ENCODE measurements at places on chromosomes 3 and 15.

- no peak for DNase-seq
Observed at GRCh38 chr3:115861166-115861733, 237.9 kb downstream of the GAP43 start.

GRCh38 chr3:5214352-5214751, 26.8 kb downstream of the EDEM1 start:
- no peak for DNase-seq

DNA sequence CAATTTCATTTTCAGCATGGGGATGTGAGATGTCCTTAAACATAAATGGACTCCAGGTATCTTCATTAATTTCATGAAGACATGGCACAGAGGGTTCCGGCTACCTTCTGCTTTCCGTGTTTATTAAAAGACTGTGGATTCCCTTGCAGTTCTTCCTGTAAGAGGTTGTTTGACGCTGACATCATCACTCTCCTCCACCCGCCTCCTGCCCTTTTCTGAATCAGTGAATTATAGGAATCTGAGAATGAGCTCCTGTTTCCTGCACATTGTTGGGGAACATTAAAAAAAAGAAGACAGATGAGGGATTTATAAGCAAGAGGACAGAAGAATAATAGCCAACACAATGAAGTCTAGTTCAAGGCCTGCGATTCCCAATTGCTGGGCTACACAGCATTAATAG, 191.3 kb downstream of the LPP start:
- no peak for DNase-seq

DNA sequence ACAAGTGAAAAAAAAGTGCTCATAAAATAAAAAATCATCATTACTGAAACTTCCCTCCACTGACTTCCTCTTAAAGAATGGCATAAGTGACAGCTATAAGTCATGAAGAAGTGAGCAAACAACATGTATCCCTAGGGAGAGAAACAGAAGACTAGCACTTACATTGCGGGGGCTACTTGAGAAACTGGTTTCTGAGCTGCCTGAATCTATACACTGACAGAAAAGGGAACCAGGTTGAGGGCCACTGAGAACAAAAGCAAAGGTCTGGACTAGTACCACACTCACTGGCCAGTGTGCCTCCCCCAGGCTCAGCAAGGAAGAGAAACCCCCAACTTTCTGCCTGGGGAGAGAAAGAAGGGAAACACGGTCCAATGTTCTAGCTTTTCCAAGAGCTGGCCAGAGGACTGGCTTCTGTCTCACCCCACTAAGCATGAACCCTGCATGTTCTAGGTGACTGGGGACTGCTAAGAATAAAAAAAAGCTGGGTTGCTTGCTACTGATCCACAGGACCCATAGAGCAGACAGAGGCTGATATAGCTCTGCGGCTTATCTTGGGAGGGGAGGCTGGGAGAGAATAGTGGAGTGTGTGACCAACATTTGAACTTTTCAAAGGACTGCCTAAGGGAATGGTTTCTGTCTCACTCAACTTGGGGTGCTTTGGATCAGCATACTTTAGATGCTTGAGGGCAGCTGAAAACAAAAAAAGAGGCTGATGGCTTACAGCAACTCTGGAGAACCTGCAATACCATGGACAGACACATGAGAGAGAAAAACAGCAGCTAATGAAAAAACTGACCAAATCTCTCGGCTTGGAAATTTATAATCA, 8.1 kb downstream of the RAD18 start:
- no peak for DNase-seq

GRCh38 chr15:70582143-70582945, 181.0 kb downstream of the UACA start:
- DNase-seq: no peak

- DNase-seq: peak; percentile 54
Observed at GRCh38 chr15:65303687-65304380, 643 bp upstream of the RNU5B-1 start.

DNA sequence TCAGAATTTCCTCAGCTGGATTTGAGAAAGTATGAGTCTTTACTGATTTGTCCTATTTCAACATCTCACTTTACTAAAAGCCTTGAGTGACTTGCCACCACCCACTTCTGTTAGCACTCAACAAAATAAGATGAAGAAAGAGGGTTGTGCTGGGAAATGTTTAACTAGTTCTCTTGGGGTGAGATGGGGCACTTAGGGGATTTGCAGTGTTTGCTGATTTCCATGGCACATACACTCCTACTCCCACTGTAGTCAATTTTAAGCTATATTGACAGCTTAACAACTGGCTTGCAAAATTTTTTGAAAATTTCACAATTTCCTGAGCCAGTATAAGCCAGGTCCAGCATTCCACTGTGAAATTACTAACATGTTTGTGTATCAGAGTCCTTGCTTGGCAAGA, 463.1 kb upstream of the ARHGEF26 start:
- no peak for DNase-seq

DNA sequence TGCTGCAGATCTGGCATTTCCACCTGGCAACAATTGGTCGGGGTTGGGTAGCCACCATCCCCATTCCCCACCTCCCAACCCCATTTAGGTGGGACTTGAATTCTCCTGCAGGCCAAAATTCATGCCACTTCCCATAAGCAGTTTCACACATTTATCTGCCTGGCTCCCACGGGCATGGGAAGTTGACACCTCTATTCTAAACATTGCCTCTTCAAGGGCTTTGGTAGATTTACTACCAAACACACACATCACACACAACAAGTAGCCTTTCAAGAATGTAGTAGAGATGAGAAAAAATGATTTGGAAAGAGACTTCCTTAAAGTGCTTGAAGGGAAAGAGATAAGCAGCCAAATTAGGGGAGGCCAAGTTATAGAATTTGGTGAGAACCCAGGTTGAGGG, 30.9 kb downstream of the ZBTB38 start:
- DNase-seq: no peak

- no peak for DNase-seq
Observed at GRCh38 chr15:37034835-37035748, 65.3 kb downstream of the MEIS2 start.

DNA sequence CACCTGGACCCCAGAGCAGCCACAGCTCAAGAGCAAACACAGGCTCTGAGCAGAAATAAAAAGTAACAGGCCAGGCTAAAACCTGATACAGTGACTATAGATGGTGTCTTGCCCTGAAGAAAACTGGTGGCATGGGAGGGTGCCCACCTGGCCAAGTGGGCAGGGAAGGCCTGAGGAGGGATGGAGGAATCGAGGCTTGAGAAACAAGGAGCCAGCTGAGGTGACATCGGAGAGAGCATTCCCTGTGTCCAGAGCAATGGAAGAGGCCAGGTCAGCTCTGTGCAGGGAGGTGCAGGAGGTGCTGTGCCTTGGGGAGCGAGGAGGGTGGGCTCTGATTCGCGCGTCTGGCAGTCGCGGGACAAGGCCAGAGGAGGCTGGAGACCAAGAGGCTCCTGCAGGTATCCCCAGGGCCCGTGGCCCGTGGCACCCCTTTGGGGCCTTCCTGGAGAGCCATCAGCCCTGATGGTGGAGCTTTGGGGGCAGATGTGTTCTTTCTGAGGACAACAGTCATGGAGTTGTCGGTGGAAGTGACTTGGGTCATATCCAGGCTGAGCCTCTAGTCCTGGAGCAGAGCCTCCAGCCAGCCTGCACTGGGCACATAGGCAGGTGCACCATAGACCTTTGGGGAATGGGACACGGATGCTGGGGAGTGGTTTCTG, 56.1 kb downstream of the PLXNA1 start:
- DNase-seq: peak; percentile 55

GRCh38 chr3:106399761-106400160, 530.9 kb upstream of the CBLB start:
- DNase-seq: no peak

GRCh38 chr3:184184546-184185230, 1.3 kb upstream of the ABCF3 start:
- DNase-seq: no peak

DNA sequence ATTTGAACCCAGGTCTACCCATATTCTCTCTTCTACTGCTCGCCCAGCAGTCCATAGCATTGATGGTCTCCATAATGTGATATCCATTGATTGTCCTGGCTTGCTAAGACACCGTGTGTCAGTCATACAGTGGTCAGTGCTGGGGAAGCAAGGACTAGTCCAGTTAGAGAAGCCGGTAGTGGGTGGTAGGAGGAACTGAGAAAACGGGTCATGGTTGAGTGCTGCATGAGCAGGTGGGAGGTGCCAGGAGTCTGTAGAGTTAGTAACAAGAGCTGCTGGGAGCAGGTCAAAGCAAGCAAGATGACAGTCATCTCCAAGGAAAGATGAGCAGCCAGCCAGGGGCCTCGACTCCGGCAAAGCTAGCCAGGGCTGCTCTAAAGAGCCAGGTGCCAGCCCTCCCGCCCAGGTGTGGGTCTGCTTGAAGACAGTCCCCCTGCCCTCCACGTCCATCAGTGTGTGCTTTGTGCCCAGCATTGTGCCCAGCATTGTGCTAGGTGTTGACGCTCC, 29.5 kb upstream of the USP3 start:
- no peak for DNase-seq

- no peak for DNase-seq
Observed at GRCh38 chr3:197227780-197228574, 70.4 kb downstream of the DLG1 start.

DNA sequence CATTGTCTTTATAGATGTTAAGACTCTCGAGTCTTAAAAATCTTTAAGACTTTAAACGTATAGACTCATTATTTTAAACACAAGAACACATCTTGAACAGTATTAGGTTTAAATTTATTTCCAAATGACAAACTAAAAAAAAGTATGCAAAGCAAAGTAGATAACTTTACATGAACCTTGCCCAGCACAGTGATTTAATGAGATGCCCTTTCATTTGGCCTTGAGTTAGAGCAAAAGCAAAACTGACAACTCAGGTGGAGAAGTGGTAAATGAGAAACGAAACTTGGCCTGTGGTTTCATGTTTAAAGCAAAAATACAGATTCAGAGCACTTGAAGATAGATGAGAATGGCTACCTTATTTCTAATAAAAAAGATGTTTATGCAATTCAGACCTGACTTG, 8.6 kb downstream of the GPR15 start:
- DNase-seq: no peak

DNA sequence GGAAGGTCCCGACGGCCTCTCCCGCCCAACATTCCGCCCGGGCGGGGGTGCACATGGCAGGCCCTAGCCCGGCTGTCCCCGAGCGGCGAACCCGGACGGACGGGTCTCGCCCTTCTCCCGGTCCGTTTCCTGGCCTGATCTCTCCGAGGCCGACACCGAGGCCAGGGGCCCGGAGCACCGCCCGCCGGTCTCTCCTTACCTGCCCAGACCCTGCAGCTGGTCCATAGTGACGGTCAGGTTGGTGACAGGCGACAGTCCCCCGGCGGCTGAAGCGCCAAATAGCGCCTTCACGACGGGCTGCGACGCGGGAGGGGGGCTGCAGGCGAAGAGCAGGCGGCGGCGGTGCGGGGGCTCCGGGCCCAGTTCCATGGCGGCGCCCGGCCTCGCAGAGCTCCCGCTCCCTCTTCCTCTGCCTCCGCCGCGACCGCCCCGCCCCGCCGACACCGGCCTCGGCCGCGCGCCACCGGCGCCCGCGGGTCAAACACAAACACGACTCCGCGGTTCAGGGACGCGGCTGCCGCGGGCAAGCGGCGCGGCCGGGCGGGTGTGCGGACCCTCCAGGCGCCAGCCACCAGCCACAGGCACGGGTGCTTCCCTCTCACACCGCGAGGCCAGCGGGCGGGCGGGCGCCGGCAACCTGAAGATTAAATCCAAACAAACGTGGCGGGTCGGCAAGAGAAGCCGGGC, 495 bp downstream of the CDC25A start:
- DNase-seq: peak; percentile 68

DNA sequence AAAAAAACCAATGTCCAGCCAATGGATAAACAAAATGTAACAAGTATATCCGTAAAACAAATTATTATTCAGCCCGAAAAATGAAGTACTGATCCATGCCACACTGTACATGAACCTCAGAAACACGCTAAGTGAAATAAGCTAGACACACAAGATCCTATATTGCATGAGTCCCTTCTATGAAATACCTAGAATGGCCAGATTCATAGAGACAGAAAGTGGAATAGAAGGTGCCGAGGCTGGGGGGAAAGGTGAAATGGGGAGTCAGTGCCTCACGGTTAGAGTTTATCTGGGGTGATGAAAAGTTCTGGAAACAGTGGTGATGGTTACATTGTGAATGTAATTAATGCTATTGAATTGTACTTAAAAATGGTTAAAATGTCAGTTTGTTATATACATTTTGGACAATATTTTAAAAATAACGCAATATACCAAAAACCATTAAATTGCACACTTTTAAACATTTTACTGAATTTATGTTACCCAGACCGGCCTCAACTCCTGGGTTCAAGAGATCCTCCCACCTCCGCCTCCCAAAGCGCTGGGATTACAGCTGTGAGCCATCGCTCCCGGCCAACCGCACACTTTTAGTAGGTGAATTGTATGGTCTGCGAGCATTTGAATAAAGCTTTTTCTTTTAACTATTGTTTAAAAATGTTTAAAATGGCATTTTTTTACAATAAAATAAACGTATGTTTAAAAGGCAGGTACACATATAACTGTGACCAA, 2.1 kb downstream of the RNF168 start:
- no peak for DNase-seq

GRCh38 chr3:23254282-23254681, 51.2 kb downstream of the UBE2E2 start:
- DNase-seq: no peak

DNA sequence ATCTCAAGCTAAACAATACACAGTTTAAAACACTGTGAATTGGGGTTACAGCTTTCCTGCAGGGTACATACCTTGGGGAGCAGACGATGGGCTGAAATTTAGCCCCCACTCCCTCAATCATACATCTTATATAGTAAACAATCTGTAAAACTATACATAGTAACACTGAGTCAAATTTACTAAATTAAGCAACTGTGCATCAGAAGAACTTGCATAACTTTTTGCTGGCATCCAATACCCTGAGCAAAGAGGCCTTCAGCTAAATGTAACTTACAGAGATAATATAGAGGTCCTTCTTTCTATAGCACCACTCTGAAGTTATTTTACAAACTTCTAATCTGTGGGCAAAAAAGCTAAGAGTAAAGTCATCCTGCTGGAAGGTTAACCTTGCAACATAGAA, 603.6 kb upstream of the TGFBR2 start:
- DNase-seq: no peak

DNA sequence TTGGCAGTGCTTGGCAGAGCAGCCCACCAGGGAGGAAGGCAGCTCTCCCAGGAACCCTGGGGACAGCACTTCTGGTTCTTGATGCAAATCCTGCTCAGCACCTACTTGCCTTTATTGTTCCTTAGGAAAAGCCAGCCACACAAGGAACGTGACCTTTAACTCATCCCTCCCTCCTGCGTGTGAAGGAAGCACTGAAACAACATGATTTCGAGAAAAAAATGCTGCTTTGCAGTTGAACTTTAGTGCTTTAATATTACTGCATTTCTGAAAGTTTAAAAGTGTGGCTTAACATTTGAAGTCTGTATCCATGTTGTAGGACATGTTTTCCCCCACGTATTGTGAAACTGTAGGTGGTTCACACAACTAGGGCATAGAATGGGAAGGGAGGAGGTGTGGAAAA, 50.4 kb upstream of the CTNNB1 start:
- DNase-seq: no peak

DNA sequence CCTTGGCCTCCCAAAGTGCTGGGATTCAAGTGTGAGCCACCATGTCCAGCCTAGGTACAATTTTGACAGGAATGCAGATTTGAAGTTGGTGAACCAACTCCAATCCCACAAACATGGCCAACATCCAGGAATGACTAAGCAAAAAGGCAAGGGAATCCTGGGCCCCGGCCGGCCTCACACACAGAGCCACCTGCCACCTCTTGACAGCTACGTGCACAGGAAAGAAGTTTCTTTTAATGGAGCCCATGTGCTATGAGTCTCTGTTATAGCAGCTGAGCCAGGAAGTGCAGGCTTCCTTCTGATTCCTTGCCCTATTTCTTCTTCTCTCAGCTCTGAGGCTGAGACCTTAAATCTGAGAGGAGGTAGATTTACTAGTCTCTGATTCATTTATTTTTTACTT, 8.8 kb downstream of the TMEM40 start:
- no peak for DNase-seq
